ENCODE measurements at places on chromosomes 2 and 18. TPM values are rescaled to one million over a fixed set of nuclear protein-coding genes. Genes with fewer than 3 reads are reported as not detected.

Gene PID1
- 19.9 TPM for polyA plus RNA-seq

Gene DOK6
- polyA plus RNA-seq: 0.72 TPM

Gene VWC2L
- polyA plus RNA-seq: not detected

Gene NEB
- 3.0 TPM for polyA plus RNA-seq

Gene L3MBTL4
- polyA plus RNA-seq: 3.9 TPM

Gene SERPINB4
- polyA plus RNA-seq: not detected

Gene GALR1
- polyA plus RNA-seq: 0.64 TPM

Gene UGP2
- 195 TPM for polyA plus RNA-seq

Gene LOXHD1
- 0.16 TPM for polyA plus RNA-seq

Gene HRH4
- polyA plus RNA-seq: 0.05 TPM

Gene CCDC74A
- polyA plus RNA-seq: 13.9 TPM

Gene DES
- 58.4 TPM for polyA plus RNA-seq
